ENCODE measurements at places on chromosomes 2 and 18.

DNA sequence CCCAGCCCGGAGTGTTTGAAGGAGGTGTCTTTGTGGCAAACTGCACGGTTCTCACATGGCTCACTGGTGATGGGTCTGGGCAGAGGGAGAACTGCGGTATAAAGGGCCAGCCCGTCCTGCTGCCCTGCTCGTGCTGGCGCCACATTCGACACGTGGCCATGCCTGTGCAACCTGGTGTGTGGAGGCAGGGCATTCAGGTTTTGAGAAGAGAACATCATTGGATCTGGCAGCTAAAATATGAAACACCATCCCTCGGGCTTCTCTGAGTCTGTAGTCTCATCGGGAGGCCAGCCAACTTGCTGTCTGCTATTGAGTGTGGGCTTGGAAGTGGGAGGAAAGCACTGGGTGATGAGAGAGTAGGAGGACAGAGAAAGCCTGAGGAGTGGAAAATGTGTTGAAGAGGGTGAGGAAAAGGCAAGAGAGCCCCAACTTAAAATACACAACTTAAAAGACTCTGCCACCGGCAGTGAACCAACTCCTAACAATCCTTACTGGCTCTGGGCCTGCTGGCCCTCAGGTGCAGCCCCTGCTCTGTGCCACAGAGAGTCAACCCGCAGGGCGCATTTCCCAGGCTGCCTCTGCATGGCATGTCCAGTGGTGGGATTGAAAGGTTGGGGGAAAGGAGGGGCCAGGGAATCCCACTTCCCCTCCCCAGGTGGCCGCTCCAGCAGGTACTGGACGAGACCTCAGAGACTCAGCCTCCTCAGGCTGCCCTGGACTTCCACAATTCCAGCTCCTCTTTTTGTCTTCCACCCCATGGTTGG, 112.7 kb upstream of the DLX2 start:
- no peak for DNase-seq

DNA sequence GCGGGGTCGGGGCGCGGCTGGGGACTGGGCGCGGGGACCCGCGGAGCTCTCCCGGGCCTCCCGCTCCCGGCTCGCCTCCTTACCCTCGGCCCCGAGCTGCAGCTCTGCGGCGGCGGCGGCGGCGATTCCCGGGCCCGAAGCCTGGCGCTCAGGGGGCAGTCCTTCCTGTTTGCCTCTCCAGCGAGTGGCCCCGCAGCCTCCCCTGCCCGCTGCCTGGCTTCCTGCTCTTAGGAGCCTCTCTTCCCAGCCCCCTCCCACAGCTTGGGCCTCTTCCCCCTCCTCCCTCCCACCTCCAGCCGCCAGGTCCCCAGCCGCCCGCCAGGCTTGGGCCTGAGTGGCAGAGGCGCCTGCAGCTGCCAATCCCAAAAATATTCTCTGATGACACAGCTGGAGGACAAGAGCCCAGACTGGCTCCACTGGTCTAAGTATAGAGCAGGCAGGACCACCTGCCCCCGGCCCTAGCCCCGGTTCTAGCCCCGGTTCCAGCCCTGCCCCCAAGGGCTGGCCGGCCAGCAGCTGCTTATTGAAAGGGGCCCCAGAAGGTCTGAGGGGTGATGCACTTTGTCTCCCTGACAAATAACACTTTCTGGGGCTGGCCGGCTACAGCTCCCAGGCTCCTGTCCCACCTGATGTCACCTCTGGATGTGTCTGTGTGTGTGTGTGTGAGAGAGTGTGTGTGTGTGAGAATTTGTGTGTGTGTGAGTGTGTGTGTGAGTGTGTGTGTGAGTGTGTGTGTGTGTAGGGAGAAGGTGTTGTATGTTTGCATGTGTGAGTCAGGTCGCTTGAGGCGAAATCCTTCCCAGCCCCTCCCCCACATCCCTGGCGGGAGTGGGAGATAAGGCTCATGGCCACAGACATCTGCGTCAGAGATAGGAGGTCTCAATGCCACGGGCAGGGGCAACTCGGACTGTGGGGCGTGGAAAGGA, at the start of gene OBSL1:
OBSL1 (minus strand) TSS at position 229 of the 926 bp plus-strand sequence. CDS start 307 bp downstream, outside the sequence.
- DNase-seq, result no peak

GRCh38 chr2:241258505-241259280, 56.8 kb downstream of the HDLBP start:
- DNase-seq, result no peak

- DNase-seq, result no peak
Observed at GRCh38 chr2:385061-385460, 97.2 kb upstream of the ALKAL2 start.

- no peak for DNase-seq
Observed at GRCh38 chr18:44637210-44638033, 43.3 kb upstream of the SETBP1 start.

DNA sequence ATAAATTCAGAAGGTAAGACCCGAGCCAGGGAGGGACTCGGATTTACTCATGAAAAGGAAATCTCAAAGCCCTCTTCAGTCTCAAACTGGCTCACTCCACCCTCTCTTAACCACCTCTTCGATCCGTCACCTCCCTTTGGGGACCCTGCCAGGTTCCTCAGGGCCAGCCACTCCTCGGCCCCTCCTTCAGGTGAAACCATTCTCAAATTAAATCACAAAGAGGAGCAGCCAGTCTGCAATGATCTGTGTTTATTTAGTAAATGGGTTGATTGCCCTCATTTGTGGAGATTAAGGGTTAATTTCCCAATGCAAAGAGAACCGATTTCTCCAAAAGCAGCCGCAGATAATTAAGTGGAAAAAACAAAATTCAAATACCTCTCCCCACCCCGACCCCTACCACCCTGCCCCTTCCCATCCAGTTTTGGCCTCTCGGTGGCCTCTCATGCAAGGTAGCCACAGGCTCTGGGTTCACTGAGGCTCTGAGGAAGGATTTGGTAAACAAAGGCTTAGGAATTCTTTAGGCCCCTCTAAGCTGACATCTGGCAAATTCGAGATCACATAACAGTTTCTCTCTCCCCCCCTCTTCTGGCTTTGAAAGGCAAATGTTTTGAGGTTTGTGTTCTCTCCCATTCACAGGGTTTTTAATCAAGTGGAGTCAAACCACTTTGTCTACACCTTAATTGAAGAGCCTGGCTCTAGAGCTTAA, 10.3 kb upstream of the FZD7 start:
- no peak for DNase-seq

DNA sequence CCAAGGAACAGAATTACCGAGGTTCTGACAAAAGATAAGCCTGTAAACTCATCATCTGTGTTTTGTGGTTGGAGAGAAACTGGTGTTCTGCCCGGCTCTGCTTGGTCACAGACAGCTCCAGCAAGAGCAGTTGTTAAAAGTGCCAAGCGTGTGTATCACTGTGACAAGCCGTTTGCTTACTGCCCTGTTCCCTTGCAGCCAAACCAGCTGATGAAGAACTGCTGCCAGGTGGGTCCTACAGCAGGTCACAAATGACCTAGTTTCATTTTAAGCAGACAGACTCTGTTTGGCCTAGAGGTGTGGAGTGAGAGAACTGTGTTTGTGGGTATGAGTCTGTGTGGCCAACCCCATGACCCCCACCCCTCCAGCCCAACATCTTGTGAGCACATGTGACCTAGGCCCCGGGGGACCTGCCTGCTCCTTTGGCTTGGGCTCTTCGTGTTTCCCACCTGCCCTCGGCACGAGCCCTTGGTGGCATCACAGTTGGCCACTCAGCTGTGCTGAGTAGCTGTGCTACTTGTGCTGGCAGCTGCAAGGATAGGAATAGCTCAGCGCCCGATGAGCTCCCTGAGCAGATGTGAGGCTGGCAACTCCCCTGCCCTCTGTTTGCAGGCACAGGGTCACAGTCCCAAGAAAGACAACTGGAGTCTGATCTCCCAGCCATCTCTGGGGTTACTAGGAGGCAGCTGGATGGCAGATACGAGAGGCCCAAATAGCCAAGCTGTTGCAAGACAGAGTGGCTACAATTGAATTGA, 9.7 kb downstream of the OXER1 start:
- no peak for DNase-seq

DNA sequence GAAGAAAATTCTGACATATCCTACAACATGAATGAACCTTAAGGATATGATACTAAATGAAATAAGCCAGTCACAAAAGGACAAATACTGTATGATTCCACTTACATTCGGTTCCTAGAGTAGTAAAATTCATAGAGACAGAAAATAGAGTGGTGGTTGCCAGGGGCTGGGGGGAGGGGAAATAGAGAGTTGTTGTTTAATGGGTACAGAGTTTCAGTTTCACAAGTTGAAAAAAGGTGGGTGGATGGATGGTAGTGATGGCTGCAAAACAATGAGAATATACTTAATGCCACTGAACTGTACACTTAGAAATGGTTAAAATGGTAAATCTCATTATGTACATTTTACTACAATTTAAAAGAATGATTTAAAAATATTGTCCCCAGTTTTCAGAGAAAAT, 53.3 kb upstream of the NFU1 start:
- no peak for DNase-seq

DNA sequence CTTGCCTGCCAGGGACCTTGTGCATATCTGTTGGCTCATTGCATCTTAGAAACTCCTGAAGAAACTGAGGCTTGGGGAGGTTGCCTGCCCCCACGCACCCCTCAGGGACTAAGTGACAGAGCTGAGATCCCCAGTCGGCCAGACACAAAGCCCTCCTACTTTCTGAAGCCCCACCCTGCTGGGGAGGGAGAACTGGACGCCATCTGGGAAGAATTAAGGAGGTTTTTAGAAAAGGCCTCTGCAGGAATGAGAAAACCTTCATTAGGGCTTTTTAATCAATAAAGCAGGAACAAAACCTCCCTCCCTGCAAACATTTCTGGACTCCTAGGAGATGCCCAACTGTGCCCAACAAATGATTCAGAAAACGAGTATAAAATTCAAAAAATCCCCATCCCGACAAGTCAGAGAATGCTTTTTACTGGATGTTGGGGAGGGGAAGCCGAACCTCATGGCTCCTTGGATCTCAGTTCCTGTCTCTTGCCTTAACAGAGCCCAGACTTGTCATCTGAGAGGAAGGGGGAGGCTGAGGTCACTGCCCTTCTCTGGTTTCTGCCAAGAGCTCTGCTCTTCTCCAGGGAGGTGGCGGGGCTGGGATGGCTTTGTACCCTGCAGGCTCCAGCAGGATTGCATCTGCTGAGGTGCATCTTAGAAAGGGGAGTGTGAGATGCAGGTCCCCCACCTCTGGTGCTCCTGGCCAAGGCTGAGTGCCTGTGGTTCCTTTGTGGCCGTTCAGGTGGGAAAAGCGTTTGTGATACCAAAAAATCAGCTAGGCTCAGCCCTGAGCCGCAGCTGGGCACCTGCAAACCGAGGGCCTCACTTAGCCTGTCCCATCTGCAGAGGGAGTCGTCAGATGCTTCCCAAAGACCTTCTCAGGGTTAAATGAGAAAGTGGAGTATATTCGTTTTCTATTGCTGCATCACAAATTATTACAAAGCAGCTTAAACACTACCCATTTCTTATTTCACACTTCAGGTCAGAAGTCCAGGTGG, 142.4 kb downstream of the ZFP36L2 start:
- no peak for DNase-seq

GRCh38 chr2:3034856-3035255, 342.8 kb downstream of the EIPR1 start:
- DNase-seq, result no peak

DNA sequence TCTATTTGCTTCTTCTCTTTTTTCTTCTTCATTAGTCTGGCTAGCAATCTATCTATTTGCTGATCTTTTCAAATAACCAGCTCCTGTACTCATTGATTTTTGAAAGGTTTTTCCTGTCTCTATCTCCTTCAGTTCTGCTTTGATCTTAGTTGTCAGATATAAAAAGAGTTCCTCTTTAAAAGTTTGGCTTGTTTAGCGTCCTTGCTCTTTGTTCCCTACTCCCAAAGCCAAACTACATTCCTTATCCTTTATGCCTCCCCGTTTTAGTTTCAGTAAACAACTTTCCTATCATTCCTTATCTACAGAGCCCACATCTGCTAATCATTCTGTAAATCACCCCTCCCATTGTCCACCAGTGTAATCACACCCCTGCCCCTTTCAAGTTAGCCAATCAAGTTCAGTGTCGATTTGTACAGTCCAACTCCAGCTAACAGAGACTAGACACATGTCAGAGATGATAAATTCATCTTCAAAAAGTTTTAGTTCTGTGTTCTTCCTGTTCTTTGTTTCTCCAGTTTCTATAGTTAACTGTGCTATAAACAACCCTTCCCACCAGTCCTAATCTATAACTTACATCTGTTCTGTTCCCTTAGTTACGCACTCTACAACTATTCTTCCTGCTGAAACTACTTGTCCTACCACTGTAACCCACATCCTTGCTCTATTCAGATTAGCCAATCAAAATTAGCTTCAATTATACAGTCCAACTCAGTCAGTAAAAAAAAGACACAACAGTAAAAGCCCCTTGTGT, 44.4 kb downstream of the TFPI start:
- DNase-seq, result no peak

DNA sequence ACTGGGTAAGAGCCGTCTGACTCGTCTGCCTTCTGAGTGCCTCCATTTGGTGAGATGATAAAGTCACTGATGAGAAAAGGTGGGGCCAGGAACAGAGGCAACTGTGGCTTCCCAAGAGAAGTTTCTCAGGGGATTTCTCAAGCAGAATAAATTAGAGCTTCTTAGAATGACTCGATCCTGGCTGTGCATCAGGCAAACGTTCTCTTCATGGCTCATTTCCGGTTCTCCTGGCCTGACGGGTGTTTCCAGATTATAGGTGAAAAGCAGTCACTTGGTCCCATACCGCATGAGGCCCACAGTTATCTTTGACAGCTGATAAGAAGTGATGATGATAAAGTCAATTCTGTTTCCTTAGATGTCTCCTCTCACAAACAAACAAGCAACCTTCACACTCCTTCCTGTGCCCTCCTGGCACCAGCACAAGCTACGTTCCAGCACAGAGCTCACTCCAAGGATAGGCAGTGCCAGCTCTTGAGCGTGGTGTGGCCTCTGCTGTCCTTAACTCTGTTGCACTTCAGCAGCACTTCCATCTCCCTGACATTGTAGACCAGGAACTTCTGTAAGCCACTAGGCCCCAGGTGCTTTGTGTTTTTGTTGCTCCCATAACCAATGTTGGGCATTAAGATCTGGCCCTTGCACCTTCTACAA, 37.8 kb upstream of the KCNF1 start:
- DNase-seq, result no peak

GRCh38 chr2:77018219-77018618, 504.0 kb downstream of the LRRTM4 start:
- DNase-seq, result no peak

DNA sequence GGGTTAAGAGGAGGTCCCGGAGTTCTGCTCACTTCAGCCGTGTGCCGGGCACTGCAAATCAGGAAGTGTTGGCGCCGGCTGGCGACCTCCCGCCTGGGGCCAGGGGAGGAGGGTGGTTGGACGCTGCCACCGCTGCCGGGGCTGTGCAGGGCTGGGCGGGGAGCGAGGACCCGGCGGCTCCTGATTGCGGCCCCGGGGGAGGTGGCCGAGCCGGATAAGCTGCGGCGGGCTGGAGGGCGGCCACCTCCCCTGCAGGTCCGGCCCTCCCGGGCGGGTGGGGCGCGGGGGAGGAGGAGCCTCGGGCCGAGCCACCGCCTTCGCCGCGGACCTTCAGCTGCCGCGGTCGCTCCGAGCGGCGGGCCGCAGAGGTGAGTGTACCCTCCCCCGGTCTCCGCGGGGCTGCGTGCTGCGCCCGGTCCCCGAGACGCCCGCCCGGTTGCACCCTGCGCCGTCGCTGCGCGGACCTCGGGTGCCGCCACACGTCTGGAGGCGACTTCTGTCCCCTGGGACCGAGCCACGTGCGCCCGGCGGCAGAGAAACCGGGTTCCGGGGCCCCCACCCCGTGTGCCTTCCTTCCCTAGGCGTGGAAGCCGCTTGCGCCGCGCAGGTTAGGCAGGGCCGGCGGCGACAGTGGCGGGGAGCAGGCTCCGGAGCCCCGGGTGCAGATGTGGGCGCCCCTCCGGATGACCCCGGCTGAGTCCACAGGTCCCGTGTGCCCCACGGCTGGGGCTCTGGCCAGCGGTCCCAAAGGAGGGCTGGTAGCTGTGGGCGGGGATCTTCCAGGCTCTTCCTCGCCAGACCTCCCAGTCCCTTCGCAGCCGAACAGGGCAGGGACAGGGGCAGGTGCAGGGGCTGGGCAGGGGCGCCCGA, at the start of gene STEAP3:
STEAP3 (plus strand) TSS at position 314 of the 870 bp plus-strand sequence. CDS start 7,179 bp downstream, outside the sequence.
- DNase-seq, result no peak
